ENCODE measurements at places on chromosomes 6 and 20. TPM values are rescaled to one million over a fixed set of nuclear protein-coding genes. Genes with fewer than 3 reads are reported as not detected.

APOM gene
- 3.8 TPM for total RNA-seq

PHACTR1 gene
- total RNA-seq, result 10.3 TPM

IMPG1 gene
- total RNA-seq, result not detected

GNAS-AS1 gene
- 3.8 TPM for total RNA-seq

DDRGK1 gene
- total RNA-seq, result 57.2 TPM

PNPLA1 gene
- total RNA-seq, result not detected

GRM1 gene
- 0.63 TPM for total RNA-seq

MYLK4 gene
- 0.96 TPM for total RNA-seq

NKX2-2 gene
- not detected for total RNA-seq

LAMA5 gene
- 38.8 TPM for total RNA-seq

CRISP3 gene
- not detected for total RNA-seq

GRCh38 chr6:20416567-20417345 lies 15.1 kb downstream of the E2F3 start:
- DNase-seq, result no peak

- DNase-seq, result peak; percentile 35
Observed at GRCh38 chr6:18585032-18585573, 198.0 kb downstream of the RNF144B start.

GRCh38 chr6:141123049-141123448 lies 1009.7 kb upstream of the GJE1 start:
- no peak for DNase-seq

DNA sequence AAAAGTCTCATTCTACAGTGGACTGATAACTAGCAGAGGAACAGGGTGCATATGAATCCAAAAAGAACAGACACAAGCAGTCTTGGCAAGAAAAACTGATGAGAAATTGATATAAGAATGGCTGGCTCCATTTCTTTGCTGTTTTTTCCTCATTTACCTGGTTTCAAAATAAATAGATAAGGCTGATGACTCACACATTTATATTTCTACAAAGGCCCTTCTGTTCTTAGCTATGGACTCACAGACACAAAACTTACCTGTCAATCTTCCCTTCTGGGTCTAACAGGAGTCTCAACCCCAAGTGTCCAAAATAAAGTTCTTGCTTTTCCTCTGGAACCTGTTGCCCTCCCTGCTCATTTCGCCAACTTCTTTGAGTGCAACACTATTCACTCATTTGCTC lies 941 bp downstream of the SLC17A4 start:
- DNase-seq, result no peak

DNA sequence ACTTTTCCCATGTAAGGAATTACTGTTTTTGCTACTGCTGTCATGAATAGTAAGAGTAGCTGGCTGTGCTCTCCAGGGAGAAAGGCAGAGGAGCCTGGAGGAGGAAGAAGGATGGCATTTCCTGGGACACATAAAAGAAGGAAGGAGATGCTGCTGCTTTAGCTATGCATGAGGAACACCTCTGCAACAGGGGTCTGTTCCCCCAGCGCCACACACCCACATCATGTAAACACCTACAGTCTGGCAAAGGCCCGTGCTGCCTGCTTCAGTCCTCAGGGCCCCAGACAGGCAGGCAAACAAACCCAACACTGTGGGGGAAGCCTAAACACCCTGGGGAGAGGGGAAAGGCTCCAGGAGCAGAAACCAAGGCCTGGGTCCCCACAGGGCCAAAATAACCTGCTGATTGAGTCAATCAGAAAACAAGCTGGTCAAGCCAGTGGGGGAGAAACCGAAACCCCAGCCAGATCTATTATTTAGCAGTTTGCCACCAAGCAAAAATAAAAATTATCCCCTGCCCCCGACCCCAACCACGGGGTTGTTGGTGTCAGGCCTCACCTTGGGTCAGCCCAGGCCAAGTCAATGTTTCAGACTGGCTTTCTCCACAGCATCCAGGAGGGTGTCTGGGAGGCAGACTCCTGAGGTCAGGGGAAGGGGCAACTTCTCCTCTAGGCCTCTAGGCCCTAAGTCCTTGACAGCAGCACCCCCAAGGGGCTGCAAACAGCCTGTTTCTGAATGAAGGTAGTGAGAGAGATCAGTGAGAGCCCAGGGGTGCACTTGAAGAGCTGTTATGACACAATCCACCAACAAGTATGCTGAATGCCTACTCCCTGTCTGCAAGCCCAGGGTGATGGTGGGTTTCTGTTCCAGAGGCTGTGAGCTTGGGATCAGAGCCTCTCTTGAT lies 34.6 kb upstream of the SCUBE3 start:
- DNase-seq, result no peak

- DNase-seq, result no peak
Observed at GRCh38 chr20:50508171-50508755, 1.9 kb upstream of the PTPN1 start.

GRCh38 chr6:18506382-18507017 lies 119.3 kb downstream of the RNF144B start:
- DNase-seq, result no peak

DNA sequence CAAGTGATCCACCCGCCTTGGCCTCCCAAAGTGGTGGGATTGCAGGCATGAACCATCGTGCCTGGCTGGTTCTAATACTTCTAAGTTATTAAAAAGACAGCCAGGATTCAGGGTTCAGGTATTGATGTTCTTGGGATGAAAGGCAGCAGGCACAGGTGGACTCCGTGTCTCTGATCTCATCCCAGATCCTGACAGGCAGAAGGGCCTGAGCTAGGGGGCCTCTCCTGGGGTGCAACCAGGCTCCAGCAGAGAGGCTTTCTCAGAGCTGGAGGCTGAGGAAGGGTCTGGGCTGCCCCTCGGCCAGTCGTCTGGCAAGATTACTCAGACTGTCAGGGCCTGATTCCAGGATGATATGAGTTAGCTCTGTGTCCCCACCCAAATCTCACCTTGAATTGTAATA lies 106.3 kb downstream of the SCML4 start:
- no peak for DNase-seq

DNA sequence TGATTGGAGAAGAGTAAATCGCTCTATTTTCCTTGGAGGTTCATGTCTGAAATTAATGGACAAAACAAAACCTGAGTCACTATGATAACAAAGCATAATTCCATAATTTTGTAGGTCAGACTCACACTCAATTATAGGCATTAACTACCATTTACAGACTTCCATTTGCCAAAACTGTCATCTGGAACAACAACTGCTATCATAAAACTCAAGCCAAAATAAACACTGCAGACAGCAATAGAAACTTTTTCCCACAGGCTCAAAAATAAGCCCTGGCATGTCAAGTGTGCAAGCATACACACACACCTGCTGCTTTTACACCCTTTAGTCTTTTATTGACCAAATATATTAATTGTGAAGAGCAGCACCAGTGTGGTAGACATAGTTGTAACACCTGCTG lies 7.1 kb downstream of the MRPS10 start:
- DNase-seq, result no peak

- no peak for DNase-seq
Observed at GRCh38 chr20:58014628-58015315, 213.7 kb downstream of the ANKRD60 start.

DNA sequence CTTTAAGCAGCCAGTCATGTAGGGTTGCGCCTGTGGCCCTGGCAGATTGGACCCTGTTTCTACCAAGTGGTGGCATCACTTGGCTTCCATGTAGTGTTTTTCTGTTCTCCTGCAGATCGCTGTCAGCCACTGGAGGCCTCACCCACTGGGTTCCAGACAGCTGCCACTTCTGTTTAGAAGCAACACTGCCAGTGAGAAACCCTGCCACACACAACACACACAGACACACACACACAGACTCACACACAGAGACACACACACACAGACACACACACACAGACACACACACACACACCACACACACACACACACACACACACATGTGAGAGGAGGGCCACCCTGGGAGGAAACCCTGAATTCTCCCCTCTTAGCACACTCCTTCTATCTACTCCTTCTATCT lies 51.8 kb downstream of the UTRN start:
- DNase-seq, result no peak

DNA sequence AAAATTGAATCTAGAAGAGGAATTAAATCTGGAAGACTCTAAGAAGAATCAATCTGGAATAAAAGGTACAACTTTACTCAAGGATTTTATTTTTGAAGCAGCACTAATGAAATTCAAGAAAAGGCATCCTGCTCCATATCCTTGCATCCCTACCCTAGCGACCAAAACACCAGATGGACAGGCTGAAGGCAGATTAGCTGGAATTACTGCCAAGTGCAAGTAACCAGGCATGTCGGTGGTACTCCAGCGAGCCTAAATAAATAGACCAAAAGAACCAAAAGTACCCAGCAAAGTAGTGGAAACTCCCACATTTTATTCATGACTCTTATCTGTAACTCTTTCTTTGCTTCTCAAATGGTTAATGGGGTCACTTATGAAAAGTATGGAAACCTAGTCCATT lies 21.0 kb downstream of the OPRM1 start:
- DNase-seq, result no peak

GRCh38 chr20:57842720-57843119 lies 132.9 kb upstream of the PMEPA1 start:
- DNase-seq, result no peak

- no peak for DNase-seq
Observed at GRCh38 chr6:31107052-31107451, 5.3 kb downstream of the C6orf15 start.

DNA sequence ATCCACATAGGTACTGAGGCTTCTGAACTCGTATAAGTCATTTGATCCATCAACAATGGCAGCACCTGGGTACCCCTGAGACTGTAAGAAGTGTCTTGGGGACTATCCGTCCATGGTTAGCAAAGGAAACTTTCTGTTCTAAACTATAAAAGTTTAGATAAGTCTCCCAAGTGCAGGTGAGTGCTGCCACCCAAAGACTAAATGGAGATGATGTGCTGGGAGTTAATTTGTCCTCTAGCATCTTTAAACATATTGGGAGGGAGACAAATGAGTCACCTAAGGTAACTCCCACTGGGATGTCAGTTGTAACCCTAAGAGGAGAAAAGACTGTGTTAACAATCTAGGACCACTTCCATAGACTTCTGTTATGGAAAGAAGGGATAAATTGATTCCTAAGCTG lies 6.2 kb downstream of the BEND6 start:
- DNase-seq, result no peak

DNA sequence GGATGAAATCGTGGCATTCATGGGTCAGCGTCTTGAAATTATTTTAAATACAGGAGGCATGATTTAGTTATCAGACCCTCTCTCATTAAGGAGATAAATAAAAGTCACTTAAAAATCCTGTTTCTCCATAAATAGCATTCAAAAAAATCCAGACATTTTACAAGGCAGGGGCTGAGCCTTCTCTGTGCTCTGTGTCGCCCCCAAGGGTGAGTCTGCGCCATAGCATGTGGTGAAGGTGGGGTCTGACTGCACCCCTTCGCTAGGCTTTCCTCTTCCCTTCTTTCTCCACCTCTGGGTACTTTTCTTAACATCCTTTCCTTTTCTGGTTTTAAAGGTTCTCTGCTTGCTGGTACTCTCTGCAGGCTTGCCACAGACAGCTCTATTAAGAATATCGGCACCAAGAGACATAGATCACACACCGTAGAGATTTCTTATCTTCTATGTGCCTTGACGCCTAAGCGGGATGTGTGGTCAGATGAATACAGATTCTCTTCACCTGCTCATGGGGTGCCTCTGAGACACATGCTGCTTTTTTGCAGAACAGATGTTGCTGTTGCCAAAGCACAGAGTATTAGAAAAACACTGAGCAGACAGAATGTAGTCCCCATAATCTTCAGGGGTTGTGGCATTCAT lies 20.1 kb upstream of the FAM209A start:
- peak; percentile 6 for DNase-seq

DNA sequence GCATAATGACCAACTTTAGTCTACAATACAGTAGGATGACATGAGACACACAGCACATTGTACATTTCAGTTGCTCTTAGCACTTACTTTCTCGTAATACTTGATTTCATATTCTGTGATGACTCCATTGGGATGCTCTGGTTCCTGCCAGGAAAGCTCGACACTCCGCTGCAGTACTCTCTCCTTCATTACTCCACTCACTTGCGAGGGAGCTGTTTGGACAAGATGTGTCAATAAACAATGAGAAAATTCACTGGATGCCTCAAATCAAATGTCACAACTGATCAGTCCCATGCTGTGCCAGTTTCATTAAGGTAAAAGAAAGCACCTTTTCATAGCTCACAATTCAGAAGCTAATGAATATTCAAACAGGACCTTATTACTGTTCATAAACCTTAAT lies 147.1 kb downstream of the EPHA7 start:
- no peak for DNase-seq

DNA sequence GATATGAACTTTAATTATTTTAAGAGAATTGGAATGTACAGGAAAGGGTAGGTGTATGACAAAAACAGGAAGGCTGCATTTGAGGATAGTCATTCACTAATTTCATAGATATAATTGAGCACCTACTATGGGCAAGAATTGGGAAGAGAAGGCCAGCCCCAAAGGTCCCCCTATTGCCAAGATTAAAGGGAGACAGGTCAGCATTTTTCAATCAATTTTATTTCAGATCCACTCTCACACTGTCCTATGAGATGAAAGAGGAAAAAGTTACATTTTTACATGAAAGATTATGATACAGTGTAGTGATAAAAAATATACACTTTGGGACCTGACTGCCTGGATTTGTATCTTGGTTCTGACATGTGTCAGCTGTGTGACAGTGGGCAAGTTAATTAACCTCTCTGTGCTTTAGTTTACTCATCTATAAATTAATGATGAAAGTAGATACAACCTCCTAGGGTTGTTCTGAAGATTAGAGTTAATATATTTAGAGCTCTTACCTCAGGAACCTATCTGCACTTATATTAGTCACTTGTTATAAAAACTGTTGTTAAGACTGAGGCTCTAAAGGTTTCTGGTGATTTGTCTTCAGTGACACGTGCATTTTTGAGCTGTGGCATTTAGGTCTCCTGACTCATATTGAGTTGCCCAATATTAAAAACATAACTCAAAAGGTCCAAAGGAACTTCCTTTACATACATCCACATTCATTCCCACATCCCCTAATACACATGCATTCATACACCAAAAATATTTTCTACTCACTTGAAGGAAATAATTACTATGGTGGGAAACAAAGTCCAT lies 45.7 kb downstream of the SCGN start:
- no peak for DNase-seq

GRCh38 chr6:9825526-9825925 lies 589.3 kb downstream of the TFAP2A start:
- DNase-seq, result no peak

DNA sequence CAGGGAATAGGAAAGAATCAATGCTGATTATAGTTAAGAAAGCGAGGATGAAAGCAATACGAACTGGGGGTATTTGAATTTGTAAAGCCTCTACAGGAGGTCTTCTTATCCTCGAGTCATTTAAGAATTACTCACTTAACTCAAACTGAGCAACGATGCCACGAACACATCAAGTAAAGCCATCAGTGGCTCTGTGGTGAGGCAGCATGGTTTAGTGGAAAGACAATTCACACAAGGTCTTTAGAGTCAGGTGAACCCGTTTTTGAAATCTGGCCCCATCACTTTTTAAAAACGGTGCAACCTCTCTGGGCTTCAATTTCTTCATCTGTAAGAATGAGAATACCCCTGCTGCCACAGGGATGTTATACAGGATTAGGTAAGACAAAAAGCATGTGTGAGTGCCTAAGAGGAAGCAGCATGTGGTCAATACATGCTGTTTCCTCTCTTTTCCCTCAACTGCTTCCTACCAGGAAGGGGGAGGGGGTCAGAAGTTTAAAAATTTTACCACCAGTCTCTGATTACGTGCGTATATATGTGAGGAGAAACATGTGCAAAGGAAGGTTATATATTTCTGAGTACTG lies 162.0 kb downstream of the BTBD9 start:
- DNase-seq, result no peak

- DNase-seq, result no peak
Observed at GRCh38 chr6:17831135-17831534, 124.4 kb upstream of the NUP153 start.

Measured in neural crest cell (in vitro differentiated cells).